ENCODE measurements at places on chromosomes 6 and 20.
A peak's percentile ranks its signal among the peaks of the same experiment; 100 is the strongest.

- DNase-seq = no peak
These were observed 540.9 kb upstream of the MAP3K7 start for GRCh38 chr6:91127752-91128151.

GRCh38 chr6:163866192-163866591 is 451.7 kb downstream of the QKI start:
- DNase-seq = no peak

GRCh38 chr20:23152902-23153301 is 66.8 kb upstream of the CD93 start:
- no peak for DNase-seq

GRCh38 chr20:44247586-44248409 is 690 bp downstream of the GDAP1L1 start:
- DNase-seq = peak; percentile 45

GRCh38 chr6:90230548-90231215 is 66.0 kb downstream of the BACH2 start:
- no peak for DNase-seq

GRCh38 chr6:131721161-131721560 is 10.3 kb upstream of the CTAGE9 start:
- no peak for DNase-seq

DNA sequence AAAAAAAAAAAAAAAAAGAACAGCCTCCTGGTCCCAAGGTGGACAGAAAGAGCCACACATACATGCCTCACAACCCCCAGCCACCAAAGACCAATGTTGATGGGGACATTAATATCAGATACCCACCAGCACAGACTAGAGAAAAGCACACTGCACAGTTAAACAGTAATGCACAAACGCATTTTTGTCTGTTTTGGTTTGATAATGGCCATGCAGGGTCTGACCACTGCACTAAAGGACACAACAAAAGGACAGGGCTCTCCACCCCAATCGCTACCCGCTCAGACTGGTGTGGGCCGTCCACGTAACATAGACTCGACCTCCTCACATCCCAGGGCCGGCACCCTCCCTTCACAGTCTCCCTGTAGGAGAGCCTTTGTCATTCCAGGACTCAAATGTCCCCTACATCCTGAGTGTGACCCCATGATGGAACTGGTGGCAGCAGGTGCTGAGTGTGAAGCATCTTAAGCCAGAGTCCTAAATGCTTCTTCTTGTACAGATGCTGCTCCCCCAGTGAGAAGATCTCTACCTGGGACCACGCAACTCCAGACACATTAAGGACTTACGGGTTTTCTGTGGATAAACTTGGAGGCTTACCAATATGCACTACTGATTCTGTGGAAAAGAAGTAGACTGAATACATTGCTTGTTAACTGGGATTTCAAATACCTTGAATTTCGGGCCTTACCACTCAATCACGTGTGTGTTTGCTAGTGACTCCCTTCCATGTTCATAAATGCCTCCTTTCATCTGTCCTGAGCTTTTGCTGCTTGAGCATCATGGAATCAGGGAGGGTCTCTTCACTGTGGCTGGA is 28.0 kb downstream of the RRBP1 start:
- DNase-seq = no peak

DNA sequence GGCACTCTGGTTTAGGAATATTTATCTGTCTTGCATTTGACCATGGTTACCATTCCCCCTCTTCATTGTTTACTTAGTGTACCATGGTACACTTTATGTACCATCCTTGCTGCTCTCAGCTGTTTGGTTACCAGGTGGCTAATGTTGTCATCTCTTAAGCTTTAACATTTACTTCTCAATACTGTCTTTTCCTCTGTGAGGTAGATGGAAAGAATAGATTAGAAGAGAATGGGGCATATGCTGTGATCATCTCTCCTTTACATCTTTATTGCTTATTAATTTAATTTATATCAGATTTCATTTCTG is 109.2 kb downstream of the NCOA3 start:
- no peak for DNase-seq

- no peak for DNase-seq
These were observed 41.8 kb downstream of the KCNS1 start for GRCh38 chr20:45059022-45059728.

- no peak for DNase-seq
These were observed 100.9 kb downstream of the PREP start for GRCh38 chr6:105301756-105302616.

DNA sequence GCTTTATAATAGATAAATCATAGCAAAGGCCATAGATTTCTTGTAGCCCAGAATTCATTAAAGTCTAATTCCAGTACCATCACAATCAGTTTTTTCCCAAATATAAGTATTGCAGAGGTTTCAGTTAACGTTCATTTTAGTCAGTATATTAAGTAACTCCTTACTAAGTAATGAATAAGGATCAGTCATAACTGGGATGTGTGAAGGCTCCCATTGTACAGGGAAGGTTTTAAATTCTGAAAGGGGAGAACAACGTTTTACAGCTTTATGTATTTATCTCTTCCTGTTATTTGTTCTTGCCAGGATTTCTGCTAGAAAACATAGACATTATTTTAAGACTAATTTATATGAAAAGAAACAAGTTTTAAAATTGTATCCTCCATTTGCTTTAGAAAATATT is 215.5 kb upstream of the LAMP5 start:
- DNase-seq = no peak

GRCh38 chr6:167662881-167663205 is 163.9 kb upstream of the AFDN start:
- DNase-seq = no peak

- no peak for DNase-seq
These were observed 874 bp downstream of the CD83 start for GRCh38 chr6:14118446-14118845.

- no peak for DNase-seq
These were observed 28.4 kb upstream of the BTN3A2 start for GRCh38 chr6:26336355-26337198.

DNA sequence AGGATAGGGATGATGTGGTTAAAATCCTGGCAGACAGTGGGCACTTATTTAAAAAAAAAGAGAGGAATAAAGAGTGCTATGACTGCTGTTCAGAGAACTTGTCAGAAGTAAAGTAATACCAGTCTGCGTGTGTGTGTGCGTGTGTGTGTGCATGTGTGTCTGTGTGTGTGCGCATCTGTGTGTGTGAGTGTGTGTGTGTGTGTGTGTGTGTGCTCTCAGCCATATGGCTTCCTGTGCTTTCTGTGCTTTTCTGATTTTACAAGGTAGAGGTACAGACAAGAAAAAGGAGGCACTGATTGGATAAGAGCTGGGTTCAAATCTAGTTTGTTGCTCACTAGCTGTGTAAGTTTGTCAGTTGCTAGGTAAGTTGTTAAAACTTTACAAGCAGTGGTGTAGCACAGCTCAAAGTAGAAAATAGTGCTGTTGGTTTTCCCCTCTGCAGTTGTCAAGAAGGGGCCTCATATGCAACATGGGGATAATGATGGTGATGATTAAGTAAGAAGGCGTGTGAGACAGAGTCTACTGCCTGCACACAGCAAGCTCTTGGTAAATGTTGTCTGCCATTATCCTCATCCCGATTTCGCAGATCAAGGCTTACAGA is 155.3 kb upstream of the ZNF217 start:
- DNase-seq = no peak

GRCh38 chr6:56311061-56311460 is 63.7 kb upstream of the COL21A1 start:
- no peak for DNase-seq

GRCh38 chr20:41407607-41408006 is 41.0 kb upstream of the EMILIN3 start:
- DNase-seq = no peak

DNA sequence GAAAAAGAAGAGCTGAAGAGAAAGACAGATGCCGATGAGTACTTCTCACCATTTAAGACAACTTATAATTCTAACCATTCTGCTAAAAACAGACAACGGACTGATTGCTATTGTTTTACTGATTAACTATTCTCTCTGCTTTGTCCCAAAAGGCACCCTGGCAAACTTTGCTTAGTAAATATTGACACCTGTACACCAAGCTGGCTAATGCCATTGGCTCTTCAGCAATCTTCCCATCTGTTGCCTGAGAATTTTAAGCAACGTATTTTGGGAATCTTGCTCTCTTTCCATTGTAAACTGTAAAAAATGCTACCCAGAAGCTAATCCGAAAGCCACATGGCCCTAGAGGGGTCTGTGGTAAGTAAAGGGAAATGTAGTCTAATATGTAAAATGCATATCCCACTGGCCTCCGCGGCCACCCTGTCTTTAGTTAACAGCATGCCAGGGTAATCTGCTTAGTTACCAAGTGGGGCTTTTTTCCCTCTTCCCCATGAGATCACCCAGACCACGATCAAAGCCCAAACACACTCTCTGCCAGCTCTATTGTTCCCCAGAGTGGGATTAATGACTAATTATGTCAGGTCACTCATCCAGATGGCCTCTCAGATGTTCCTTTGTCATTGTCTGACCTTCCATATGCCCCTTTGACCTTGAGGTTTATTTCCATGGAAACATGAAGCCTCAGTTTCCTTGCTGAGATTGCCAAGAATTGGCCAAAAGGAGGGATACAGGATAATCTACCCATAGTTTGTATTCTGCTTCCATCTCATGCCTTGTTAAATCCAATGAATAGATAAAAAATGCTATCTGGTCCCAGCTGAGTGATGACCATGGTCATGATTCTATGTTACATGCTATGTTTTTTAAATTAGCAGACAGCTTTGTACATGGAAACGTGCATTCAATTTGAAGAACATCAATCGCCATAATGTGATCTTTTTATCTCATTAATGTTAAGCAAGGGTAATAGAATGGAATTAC is 216.4 kb upstream of the MCHR2 start:
- no peak for DNase-seq

- no peak for DNase-seq
These were observed 345.9 kb downstream of the TAF4 start for GRCh38 chr20:61719691-61720347.

DNA sequence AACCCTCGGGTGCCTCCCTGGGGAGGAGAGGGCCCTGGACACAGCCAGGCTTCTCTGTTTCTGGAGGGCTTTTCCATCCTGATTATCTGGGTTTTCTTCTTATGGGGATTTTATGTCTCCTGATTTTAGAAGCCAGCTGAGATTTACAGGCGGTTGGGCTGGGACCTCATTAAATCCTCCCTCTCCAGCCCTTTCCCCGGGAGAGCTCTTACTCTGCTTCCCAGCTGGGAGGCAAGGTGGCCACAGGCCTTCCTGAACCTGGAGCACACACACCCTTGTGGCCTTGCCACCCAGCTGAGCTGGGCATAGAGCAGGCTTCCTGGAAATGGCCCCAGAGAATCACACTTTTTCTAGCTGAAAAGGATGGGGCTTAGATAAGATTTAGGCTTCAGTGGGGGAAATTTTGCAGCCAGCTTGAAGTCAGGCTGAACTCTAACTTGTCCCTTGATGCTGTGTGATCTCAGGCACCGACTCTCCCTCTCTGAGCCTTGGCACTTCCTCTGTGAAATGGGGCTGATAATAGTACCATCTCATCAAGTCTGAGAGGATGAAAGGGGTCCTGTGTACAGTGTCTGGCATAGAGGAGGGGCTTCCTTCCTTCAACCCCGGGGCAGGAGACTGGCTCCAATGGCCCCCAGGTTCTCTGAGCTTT is 16.6 kb downstream of the VSTM2L start:
- DNase-seq = no peak

DNA sequence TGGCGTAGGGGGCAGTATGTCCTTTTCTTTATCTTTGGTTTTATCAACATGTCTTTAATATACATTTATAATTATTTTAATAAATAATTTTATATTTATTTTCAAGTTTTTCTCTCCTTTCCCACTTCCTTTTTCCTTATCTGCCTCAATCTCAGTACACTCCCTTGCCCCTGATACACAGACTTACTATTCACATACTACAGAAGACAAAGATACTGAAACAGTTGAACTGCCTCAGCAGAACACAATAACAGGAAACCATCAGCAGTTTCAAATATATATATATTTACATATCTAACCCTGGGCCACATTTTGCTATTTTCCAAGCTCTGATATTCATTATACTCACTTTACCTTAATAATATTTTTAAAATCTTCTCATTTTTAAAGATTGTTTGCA is 19.8 kb downstream of the IBTK start:
- DNase-seq = no peak

DNA sequence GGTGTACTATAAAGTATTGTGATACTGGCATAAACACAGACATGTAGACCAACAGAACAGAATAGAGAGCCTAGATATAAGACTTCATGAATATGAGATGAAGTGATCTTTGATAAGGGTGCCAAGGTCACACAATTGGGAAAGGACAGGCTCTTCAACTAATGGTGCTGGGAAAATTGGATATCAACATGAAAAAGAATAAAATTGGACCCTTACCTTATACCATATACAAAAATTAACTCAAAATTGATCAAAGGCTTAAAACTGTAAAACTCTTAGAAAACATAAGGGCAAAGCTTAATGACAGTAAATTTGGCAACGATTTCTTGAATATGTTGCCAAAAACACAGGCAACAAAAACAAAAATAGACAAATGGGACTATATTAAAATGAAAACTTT is 44.8 kb upstream of the TRAM2 start:
- DNase-seq = no peak

GRCh38 chr6:136962661-136963060 is 40.6 kb downstream of the SLC35D3 start:
- no peak for DNase-seq

GRCh38 chr6:101404775-101405174 is 11.3 kb downstream of the GRIK2 start:
- DNase-seq = no peak

DNA sequence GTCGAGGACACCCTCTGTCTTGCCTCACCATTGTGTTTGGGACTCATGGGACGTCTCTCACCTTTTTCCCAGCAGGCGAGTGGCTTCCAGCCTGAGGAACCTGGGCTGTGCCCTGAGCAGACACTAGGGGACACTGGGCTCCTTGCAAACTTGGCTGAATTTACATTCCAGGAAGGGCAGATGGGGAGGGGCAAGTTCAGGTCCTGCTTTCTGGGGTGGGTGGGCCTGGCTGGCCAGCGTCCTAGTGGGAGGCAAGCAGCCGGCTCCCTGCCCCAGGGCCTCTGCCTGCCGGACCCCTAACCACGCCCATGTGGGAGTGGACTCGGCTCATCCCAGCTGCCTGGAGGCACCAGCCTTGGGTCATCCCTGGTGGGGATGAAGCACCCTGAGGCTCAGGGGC is 48.2 kb upstream of the MLN start:
- DNase-seq = peak; percentile 32

DNA sequence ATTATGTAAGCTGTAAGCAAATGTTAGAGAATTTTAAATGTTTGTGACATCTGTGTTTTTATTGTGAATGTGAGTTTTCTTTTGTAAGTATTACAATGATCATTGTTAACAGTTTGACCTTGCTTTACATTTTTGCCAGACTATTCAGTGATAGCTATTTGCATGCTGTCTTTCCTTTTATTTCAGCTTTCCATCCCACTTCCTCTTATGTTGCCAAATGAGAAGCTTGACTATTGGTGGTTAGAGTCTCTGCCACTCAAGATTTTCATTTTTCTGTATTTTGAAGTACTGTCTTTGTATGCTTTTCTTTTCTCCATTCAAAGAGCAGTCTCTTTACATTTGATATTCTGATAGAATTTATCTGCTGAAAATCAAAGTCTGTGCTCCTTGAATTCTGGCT is 104.1 kb downstream of the PRIM2 start:
- no peak for DNase-seq

Data from right renal cortex interstitium (tissue), 3 donors.